Heart left ventricle (tissue), 16 donors: ENCODE measurements at places on chromosomes 16 and 17. TPM values are rescaled to one million over a fixed set of nuclear protein-coding genes. Genes with fewer than 3 reads are reported as not detected.

CTRB2 gene
- 3.7 TPM for total RNA-seq

SMTNL2 gene
- total RNA-seq: 47.5 TPM

- no peak for DNase-seq
Measured at GRCh38 chr16:59859676-59860402, 1125.7 kb upstream of the GOT2 start.

- DNase-seq: no peak
Measured at GRCh38 chr17:79572136-79572925, 38.5 kb downstream of the RBFOX3 start.

DNA sequence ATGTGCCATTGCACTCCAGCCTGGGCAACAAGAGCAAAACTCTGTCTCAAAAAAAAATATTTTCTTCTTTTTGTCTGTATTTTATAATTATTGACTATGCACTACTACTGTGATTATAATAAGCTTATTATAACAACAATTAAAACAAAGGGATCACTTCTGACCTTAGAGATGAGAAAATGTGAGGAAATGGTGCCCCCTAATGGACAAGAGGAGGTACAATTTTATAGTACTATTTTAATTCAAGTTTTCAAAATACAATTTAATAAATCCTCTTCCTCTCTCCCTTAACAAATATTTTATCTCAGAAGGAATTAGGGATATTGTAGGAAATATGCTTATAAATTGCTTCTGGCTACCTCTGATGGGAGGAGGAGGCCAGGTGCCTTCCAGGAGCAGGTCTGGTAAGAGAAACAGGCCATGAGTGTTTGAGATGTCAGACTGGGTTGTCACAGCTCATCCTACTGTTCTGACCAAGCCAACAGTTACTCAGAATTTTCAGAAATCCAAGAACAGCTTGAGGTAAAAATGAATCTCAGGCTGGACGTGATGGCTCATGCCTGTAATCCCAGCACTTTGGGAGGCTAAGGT is 14.0 kb downstream of the VPS53 start:
- DNase-seq: no peak

DNA sequence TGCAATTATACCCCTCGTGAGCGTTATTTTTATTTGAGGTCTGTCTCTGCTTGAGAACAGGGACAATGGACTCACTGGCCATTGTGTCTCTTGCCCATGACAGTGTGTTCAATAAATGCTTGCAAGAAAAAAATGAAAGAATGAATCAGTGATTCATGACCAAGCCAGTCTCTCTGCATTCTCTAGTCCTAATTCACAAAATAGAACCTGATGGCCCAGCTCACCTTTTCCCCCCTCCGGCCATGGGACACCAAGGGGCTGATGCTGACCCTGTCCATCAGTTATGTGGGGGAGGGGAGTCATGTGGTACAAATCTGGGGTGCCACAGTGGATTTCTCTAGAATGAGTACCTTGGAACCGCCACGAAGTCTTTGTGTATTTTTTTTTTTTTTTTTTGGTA is 38.2 kb downstream of the CCDC42 start:
- no peak for DNase-seq
